Kidney glomerular epithelial cell (primary cell): ENCODE measurements at places on chromosomes 7 and 10.

DNA sequence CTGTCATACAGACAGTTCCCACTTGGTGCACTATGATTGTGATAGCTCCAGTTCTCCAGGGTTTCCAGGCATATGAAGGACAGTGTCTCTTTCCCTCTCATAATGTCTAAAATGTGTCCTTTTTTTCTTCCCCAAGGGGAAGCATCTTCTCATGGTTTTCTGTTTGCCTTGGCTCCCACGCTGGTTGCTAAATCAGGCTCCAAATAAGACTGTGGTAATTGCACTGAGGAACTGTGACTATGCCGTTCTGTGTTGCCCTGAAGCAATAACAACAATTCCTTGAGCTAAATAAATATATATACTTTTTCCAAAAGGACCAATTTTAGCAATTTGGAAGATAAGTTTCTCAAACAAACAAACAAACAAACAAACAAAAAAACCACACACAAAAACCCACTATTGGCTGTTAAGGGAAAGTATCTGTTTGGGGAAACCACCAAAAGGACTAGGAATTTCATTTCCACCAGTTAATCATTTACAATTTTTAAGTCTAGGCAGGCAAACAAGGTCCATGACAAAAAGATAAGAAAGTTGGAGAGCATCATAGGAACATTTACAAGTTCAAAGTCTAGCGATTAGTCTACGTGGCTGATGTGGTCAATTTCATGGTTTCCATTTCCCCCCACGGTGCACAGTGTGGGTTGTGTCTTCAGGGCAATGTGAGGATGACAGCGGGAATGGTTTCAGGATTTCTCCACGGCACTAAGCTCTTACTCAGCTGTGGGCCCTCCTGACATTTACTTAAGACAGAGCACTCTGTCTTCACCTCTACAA is 62.4 kb downstream of the THNSL1 start:
- DNase-seq = no peak

DNA sequence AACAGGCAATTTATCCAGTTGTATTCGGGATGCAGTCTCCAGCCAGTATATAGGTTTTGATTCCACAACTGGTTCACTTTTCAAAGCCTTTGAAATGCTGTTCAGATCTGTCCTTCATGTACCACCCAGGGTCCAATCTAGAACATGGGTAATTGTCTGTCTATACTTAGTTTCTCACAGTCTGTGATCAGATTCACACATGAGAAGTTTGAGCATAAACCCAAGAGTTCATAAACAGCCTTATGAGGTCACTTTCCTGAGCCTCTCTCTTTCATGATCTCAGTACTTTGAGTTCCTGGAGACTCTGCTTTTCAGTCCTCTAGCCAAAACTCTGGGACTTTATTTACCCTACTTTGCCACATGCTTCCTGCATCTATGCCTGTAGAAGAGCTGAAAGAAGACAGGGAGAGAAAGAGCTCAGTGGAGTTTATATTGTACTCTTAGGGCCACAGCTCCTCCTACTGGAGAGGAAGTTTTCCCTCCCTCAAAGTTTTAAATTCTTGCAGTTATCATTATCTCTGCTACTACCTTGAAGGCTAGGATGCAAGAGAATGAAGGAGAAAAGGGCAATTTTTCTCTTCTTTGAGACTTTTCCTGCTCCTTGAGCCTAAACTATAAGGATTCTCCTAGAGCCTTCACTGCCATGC is 172.0 kb downstream of the ZEB1 start:
- DNase-seq = peak; percentile 40

DNA sequence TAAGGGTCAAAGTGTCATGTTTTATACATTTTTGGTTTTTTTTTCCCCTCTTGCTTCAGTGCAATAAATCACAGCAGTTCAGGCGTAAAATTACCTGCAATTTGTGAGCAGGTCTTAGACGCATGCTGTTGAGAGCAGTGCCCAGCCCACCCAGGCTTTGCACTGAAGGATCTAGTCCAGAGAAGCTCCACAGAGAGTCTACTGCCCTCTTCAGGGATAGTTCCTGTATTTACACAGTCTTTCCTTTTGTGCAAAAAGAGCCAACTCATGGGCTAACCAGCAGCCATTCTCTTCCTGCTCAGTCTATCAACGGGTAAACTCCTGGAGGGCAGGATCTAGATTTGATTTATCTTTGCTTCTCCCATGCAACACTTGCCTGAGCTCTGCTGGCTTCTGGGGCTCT is 82.2 kb upstream of the NAMPT start:
- DNase-seq = peak; percentile 30

- no peak for DNase-seq
Measured at GRCh38 chr7:51308265-51308664, 8.3 kb downstream of the COBL start.

DNA sequence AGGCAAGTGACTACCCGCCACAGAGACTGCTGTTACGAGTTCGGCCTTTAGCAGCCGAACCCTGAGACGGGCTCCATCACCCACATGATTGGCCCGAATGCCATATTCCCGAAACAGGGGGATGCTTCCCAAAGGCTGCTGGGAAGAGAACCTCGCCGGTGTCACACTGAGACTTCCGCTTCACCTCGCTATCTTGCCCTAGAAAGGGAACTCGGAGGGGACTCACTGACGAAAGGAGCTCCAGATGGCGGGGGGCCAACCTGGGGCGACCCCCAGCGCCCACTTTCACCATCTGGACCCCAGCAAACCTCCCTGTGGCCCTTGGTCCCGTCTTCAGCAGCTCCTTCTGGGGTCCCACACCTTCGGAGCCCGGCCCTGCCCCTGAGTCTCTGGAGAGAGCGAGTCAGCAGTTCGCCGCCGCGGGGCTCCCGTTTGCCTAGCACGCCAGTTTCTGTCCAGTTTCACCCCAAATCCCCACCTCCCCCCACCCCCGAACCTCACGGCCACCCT is 529 bp downstream of the HPS1 start:
- DNase-seq = no peak

- no peak for DNase-seq
Measured at GRCh38 chr10:109027534-109028185, 895.7 kb downstream of the XPNPEP1 start.

DNA sequence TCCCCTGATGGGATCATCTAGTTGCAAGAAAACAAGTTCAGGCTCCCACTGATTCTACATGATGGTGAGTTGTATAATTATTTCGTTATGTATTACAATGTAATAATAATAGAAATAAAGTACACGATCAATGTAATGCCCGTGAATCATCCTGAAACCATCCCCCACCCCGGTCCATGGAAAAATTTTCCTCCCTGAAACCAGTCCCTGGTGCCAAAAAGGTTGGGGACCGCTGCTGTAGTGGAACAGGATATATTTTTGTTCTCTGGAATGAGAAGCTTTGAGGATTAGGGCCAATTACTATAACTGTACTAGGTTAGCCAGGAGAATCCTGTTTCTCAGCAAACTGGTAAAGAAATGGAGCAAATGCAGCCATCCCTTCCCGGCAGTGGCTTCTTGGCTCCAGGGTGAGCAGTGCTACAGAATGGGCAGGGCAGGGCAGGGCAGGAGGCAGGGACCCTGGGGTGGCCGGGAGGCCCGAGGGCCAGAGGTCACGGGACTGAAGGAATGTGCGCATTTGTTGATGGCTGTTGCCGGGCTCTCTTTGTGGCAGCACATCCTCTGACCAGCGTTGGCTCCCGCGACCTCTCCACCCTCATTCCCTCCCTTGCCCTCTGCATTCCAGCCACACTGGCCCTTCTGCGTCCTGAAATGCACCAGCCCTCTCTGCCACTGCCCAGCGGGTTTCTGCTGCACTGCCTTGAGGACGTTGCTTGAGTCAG is 162.3 kb upstream of the NPS start:
- DNase-seq = no peak

DNA sequence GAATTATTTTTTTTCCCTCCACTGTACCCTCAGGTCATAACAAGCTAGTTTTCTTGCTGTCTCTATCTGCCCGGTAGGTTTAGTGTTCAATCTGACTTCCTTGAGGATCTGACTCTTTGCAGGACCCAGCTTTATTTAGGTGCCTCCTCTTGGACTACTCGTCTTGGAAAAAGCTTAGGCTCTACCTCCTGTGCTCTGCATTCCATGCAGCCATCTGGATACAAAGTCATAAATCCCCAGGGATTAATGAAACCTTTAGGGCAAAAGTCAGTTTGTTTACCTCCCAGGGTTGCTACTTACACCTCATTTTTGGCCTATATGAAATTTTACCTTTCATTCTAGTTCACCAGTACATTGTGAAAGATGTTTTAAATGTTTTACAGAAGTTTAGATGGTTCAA is 8.0 kb downstream of the STAG3 start:
- DNase-seq = no peak

DNA sequence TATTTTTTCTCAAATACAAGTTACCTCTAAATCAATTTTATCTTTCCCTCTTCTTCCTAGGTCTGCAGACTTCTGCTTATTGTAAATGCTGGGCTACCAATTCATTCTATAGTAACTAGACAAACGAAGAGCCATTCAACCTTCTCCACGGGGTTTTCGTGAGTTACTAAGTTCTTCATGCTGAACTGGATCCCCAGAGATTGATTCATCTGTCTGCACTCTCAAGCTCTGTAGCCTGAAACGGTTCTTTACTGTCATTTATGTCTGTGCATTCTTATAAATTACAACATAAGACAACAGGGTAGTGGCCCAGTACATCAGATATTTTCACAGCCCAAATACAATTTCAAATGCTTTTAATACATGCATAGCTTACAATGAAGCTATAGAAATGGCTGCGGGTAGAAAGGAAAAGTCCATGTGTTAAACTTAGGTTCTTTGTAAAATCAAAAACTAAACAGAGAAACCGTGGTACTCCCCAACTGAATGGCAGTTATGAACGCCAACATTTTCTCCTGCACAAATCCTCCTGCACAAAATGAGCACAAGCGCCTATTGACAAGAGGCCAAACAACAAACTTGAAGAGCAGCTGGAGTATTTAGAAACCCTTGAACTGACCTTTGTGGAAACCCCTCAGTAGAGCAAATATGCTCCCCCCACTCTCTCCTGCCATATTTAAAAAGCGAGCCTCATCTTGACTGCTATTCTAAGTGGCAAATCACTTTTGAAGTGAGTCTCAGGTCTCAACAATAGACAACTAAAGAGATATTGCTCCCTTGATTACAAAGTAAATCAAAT is 20.7 kb downstream of the LAMB1 start:
- DNase-seq = no peak
